ENCODE measurements at places on chromosomes 7 and 10.

- DNase-seq: no peak
Observed at GRCh38 chr7:51019891-51020870, 237.5 kb upstream of the GRB10 start.

GRCh38 chr10:102683736-102684135 lies 30.5 kb downstream of the ARL3 start:
- peak; percentile 39 for DNase-seq

GRCh38 chr10:78856421-78856820 lies 212.3 kb upstream of the ZMIZ1 start:
- no peak for DNase-seq

- DNase-seq: no peak
Observed at GRCh38 chr10:64196638-64197315, 675.6 kb downstream of the REEP3 start.

DNA sequence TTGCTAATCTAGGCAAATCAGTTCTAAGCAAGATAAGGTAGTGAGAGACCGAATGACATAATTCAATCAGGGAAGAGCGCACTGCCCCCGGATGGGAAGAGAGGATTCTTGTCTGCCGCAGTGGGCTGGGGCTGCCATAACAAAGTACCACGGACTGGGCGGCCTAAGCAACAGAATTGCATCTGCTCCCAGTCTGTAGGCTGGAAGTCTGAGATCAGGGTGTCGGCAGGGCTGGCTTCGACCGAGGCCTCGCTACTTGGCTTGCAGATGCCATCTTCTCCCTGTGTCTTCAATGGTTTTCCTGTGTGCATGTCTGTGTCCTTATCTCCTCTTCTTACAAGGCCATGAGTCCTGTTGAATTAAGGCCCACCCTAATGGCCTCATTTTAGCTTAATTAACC lies 59.7 kb upstream of the TMEM72 start:
- DNase-seq: no peak

GRCh38 chr7:1742555-1743303 lies 72.7 kb downstream of the ELFN1 start:
- no peak for DNase-seq

DNA sequence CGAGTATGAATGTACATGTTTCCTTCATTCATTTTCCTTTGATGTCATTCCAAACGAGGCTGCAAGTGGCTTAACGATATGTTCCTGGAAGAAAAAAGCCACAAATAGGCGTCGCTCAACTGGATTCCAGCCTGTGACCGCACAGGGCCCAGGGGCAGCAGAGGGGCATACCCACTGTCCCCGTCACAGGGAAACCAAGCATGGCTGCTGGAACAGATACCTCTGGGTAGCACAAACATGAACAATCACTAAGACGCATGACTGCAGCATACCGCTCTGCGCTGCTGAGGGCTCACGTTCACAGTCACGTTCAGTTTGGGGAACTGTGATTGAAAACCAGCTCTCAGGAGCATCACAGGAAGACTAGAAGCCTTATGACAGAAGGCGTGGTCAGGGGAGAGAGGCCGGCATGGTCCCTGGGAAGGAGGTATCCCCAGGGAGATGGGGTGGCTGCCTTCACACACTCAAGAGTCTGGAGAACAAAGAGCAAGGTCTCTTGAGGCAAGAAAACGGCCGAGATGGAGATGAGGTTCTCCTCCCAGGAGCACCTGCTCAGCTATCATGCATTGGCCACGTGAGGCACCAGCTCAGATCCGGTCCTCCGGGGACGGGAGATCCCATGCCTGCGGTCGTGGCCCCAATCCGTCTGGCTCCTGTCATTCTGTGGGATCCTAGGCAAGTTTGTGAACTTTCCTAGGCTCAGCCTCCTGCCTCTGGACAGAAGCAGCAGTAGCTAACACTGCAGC lies 213.6 kb downstream of the DIP2C start:
- DNase-seq: no peak

DNA sequence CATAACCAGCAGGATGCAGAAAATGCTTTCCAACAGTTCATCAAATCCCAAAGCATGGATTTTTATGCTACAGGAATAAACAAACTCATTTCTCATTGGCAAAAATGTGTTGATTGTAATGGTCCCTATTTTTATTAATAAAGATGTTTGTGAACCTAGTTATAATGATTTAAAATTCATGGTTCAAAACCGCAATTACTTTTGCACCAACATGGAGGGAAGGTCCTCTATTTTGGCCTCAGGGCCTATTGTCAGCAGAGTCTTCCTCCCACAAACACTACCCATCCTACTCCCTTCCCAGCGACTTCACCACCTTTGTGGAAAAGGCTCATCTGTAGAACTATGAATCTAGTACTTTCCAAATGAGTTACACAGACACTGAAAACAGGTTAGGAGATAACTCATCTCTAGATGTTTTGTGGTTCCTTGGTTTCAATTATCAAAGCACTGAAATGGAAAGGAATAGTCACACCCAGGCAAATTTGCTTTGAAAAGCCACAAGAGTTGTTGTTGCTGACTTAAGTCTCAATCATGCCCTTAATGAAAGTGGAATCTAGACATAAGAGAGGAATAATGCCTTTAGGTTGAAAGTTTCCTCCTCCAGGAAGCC lies 59.4 kb upstream of the FRMD4A start:
- no peak for DNase-seq

DNA sequence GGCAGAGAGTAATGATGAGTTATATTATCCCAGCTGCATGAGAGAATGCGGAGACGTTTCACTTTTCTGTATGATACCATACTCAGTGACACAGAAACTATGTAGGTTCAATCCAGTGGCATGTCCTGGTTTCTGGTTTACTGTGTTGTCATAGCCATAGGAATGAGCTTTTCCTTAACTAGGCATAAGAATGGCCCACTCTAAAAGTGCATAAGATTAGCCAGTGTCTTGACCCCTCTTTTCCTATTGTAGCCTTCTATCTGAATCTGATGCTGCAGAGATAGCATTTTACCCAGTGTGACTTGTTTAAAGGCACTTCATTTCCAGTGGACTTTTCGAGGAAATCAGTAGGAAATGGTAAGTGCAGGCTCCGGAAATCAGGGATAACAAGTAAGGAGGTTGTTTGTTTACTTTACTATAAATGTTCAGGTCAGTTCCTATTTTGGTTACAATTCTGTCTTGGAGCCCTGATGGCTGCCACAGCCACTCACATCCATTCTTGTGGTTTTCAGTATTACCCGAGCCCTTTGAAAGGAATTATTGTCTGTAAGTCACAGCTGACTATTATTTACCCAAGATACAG lies 70.5 kb downstream of the SEMA3A start:
- DNase-seq: no peak

GRCh38 chr7:27179503-27180430 lies 5.3 kb downstream of the HOXA11 start:
- DNase-seq: peak; percentile 41

DNA sequence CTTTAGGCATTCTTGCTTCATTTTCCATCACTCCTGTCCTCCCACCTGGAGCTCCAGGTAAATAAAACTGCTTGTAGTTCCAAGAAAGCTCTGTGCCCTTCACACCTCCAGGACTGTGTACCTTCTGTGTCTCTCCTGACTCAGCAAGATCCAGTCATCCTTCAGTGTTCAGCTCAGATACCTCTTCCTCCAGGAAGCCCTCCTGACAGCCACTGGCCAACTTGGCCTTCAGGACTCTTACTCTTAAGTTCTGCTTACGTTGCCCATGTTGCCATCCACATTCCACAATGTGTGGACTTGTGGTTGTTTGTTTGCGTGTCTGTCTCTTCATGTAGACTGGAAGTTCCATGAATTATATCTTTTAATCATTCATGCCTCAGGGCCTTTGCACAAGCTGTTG lies 48.0 kb downstream of the SORCS3 start:
- no peak for DNase-seq

- DNase-seq: no peak
Observed at GRCh38 chr7:38451840-38452239, 178.4 kb upstream of the TARP start.

DNA sequence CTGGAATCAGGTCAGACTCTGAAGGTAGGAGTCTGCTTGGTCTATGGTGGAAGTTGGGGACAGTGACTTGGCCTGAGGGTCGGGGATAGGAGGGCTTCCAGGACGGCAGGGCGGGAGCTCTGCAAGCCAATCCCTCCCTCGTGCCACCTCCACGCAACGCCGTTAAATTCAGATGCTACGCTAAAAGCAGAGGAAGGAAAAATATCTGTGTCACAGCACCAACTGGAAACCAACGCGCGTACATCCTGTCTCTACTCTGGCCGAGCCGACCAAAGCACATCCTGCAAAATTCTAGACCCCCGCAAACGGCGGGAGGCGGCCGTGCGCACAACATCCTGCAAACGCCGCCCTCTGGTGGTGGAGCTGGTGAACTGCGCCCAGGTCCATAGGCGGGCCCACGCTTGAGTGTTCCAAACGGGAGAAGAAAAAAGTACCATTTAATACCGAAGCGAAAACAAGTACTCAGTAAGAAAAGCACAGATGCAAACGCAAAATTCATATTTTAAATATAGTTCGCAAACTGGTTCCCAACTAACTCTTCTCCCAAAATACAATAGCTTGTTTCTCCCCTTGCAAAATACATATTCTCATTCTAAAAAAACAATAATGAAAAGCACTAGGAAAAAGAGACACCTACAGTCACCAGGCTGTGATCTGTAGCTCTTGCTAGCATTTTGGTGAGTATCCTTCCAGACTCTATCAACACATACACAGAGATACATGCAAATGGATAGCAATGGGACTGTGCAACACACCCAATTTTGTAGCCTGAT lies 45.7 kb upstream of the HSPA12A start:
- DNase-seq: peak; percentile 23

- peak; percentile 8 for DNase-seq
Observed at GRCh38 chr10:122142641-122143237, 128.4 kb upstream of the BTBD16 start.

DNA sequence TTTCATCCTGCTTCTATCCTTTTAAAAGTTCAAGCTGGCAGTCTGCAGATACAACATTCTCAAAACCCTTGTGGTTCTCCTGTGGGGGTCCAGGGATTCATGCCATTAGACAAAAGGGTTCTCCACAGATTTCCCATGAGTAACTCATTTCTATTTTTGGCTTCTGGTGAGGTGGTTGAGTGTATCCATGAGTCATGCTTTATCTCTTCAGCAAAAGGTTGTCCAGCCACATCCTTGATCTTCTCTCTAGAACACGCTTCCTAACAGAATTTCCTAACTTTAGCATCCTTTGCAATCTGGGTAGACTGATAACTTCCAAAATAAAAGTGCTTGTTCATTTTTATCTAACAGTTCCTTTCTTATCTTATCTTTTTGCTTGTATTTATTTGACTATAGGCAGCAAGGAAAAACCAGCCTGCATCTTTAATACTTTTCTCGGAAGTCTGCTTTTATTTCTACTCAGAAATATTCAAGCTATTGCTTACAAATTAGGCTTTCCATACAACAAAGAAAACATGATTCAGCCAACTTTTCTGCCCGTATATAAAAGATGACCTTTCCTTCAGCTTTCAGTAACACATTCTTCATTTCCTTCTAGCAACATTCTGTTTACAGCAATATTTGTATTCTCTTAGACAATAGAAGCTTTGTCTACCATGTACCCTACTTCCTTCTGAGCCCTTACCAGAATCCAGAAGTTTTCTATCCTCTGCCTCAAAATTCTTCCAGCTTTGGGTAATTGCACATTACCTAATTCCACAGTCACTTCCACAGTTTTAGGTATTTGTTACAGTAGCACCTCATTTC lies 79.3 kb upstream of the IL6 start:
- peak; percentile 10 for DNase-seq

GRCh38 chr10:7789390-7789789 lies 1.4 kb downstream of the ATP5F1C start:
- no peak for DNase-seq

DNA sequence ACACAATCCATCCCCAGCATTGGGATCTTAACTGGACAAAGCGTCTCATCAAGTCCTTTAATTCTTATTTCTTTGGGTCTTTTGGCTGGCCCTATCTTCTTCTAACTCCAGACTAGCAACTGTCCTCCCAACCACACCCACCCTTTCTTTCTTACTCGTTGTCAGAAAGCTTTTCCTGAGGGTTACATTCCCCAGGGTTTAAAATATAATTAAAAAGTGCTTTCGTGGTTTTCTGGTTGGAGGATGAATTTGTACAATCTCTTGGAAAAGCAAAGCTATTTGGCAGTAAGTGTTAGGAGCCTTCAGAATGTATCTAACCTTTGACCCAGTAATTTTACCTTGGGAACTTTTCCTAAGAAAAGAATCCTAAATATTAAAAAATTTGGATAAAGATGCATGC lies 10.4 kb upstream of the ITGB8 start:
- no peak for DNase-seq

DNA sequence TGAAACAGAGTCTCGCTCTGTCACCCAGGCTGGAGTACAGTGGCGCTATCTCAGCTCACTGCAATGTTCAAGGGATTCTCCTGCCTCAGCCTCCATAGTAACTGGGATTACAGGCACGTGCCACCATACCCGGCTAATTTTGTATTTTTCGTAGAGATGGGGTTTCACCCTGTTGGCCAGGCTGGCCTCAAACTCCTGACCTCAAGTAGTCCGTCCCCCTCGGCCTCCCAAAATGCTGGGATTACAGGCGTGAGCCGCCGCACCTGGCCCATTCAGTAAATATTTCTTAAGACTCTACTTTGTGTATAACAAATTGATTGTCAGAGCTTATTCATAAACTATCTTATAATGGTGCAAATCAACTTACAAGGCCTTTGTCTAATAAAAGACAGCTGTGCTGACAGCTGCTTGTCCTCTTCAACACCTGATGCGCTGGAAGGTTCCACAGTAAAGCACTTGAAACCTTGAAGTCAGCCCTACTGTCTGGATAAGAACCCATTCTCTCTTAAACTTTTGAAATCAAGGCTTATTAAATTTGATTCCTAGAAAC lies 14.7 kb downstream of the ECHDC3 start:
- DNase-seq: no peak

- DNase-seq: no peak
Observed at GRCh38 chr7:76223286-76223972, 21.7 kb downstream of the SRRM3 start.

DNA sequence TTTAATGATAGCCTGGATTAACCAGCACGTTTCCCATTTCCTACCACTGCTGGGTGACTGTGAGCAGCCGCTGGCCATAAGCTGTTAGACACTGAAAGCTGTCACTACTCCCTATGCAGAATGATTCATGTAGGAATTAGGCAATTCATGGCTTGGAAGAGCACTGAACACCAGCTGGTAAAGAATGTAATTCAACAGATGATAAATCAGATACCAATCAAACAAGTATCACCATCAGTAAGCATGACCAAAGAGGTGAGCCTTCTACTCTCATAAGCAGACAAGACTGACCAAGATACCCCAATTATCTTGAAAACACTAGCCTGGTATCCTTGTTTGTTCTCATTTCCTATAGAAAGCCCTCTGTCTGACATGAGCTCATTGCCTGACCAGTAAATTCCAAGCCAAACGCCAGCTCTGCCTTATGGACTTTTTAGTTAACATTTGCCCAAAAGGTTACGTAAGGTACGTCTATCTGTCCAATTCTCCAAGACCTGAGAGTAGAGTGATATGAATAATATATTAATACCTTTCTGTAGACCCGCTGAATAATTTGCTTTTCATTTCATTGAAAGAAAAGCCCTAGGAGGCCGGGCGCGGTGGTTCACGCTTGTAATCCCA lies 127.7 kb downstream of the ELMO1 start:
- peak; percentile 66 for DNase-seq

Measured in MV-4-11 (cell line).